CD4-positive, alpha-beta memory T cell (primary cell): ENCODE measurements at places on chromosomes 2 and 18.

DNA sequence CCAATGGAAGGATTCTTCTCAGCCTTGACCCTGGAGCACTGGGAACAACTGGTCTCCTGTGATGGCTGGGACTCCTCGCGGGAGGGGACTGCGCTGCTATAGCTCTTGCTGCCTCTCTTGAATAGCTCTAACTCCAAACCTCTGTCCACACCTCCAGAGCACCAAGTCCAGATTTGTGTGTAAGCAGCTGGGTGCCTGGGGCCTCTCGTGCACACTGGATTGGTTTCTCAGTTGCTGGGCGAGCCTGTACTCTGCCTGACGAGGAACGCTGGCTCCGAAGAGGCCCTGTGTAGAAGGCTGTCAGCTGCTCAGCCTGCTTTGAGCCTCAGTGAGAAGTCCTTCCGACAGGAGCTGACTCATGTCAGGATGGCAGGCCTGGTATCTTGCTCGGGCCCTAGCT lies 28.8 kb downstream of the LIPG start:
- no peak overlapping the region for H3K27ac ChIP-seq
- no peaks in the 10 kb centered on the region for H3K36me3 ChIP-seq
- H3K4me3 ChIP-seq, result no peak overlapping the region

GRCh38 chr2:8803658-8804379 lies 33.6 kb downstream of the KIDINS220 start:
- H3K27me3 ChIP-seq, result no peaks in the 10 kb centered on the region
- no peak for DNase-seq
- H3K4me1 ChIP-seq, result no peaks in the 10 kb centered on the region
- no peak overlapping the region for H3K27ac ChIP-seq
- no peak overlapping the region for H3K4me3 ChIP-seq
- peaks cover 26% of the 10 kb centered on the region for H3K36me3 ChIP-seq

- H3K4me1 ChIP-seq, result peaks cover 54% of the 10 kb centered on the region
- no peaks in the 10 kb centered on the region for H3K36me3 ChIP-seq
- no peaks in the 10 kb centered on the region for H3K27me3 ChIP-seq
- no peak overlapping the region for H3K27ac ChIP-seq
These were observed 28.7 kb downstream of the ACAA2 start for GRCh38 chr18:49784427-49785185.

DNA sequence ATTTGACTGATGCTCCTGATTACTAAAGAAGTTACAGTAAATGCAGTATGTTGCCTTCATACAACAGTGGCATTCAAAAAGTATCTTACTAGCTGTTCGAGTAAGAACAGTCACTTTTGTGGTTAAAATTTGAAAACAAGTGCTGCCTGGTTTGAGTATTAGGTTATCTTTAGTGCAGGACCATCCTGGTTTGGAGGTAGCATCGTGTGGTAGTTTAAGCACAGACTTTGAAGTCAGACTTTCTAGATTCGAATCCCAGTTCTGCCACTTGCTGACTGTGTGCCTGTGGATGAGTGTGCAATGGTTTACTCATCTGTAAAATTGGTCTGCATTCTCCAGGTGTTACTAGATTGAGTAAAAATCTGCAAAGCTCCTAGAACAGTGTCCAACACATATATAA lies 96.8 kb downstream of the SGPP2 start:
- H3K4me1 ChIP-seq, result no peaks in the 10 kb centered on the region
- no peak overlapping the region for H3K27ac ChIP-seq
- H3K36me3 ChIP-seq, result no peaks in the 10 kb centered on the region
- DNase-seq, result no peak
- no peak overlapping the region for H3K4me3 ChIP-seq

GRCh38 chr18:61637319-61637718 lies 255.5 kb downstream of the RNF152 start:
- H3K27me3 ChIP-seq, result peaks cover 3% of the 10 kb centered on the region
- H3K4me1 ChIP-seq, result no peaks in the 10 kb centered on the region
- DNase-seq, result no peak
- no peak overlapping the region for H3K4me3 ChIP-seq
- H3K27ac ChIP-seq, result no peak overlapping the region
- H3K36me3 ChIP-seq, result no peaks in the 10 kb centered on the region
